ENCODE measurements at places on chromosomes 3 and 15.

DNA sequence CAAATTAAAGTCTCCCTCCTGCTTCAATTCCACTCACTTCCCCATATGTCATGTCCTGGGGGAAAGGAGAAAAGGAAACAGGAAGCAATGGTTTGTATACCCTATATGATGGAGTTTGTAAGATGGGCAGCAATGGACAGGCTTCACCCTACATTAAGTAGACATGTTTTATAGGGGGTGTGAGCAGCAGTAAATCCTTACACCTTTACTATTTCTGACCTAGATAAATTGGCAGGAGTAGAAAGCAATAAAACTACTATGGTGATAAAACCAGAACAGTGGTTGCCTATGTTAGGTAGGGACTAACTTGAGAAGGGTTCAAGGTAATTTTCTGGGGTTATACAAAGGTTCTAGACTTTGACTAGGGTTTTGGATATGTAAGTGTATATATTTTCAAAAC lies 301.7 kb downstream of the GBE1 start:
- no peak for DNase-seq

- no peak for DNase-seq
Measured at GRCh38 chr3:16831846-16832245, 52.9 kb upstream of the PLCL2 start.

DNA sequence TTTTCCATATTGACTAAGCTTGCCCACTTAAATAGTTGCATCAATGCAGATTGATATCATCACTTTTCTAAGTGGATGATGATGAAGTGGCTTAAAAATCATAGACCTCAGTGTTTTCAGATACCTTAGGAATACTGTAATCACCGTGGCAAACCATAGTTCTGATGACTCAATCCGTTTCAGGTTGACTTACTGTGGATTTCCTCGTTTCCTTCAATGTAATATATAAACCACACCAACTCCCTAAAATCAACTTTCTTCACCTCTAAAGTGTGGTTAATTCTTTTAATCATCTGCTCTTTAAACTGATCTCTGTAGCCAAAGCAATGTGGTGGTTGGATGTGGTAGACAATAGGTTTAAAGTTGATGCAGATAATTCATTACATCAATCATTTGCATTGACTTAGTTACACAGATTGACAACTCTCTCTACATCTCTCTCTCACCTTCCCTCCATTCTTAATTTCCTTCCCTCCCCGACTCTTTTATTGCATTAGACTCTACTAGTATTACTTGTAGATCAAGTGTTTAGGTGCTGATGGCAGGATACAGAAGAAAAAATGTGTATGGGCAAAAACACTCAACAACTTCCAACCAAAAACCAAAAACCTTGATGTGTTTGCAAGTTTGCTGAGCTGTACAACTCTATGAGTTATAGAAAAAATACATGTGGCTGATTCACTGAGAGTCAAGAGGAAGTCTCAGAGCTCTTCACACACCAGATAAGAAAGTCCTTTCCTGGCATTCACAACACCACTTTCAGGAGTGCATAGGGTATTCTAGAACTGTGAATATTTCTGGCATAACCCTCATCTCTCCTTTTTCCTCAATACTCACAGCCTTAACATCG lies 243.5 kb downstream of the NFKBIZ start:
- no peak for DNase-seq

DNA sequence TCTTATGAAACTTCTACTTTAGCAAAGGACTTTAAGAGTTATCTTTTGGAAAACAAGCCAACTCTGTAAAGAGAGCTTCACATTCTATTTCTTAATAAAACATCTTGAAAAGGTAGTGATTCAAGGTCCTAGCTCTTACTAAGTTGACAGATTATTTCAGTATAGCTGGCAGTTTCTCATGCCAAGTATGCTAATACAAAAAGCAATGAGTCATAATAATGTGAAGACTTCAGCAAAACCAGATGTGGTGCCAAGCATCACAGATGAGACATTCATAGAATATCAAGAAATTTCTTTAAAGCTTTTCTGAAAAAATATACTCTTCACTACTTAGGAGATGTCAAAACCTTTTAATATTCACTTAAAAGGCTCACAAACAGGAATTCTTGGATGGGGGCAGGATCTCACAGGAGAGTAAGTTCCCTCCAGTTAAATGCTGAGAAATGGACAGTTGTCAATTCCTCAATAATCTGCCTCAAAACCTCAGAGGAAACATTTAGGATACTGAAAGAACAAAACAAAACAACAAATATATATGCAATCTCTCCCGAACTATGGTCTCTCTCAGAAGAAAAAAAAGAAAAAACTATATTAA lies 45.6 kb downstream of the DCBLD2 start:
- DNase-seq, result no peak

GRCh38 chr3:139797724-139798343 lies 120.1 kb upstream of the NMNAT3 start:
- DNase-seq, result no peak

DNA sequence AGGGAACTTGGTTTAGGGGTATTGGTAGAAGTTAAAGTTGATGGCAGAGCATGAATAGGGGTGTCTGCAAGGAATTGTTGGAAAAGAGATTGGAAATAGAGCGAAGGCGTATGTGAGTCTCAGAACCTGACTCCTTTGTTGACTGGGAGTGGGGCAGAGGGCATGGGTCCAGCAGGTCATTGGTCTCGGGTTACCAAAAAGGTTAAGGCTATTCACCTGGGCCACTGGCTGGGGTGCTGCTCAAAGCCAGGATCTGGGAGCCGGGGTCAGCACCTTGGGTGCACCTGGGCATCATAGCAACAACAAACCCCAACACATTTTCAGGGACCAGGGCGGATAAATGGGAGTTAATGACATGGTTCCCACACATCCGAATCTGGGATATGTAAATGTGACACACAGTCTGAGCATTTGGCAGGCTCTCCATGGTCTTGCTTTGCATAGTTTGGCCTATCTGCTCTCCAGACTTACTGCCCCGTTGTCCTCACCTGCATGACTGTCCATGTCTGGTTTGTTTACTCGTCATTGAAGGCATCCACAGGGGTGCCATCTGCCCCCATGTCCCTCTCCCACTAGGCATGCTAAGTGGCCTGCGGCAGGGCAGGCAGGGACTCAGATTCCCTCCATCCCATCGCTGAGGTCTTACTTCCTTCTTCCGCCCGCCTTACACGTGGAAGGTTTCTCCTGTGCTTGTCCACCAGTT lies 10.1 kb downstream of the KLF13 start:
- no peak for DNase-seq

DNA sequence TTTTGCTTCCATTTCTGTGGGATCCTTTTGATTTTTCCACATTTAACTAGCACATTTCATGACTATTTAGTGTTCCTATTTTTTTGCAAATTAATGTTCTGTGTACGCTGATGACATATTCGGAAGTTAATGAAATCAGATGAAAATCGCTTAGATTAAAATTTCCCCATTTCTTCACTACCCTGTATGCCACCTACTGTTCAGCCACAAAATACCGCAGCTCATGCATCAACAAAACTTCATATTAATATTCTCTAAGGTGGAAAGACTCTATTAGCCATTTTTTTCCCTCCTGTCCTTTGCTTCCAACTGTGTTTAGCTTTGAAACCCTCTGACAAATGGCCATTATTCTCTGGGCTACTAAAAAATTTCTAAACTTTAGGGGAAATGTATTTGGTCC lies 300.6 kb downstream of the MECOM start:
- no peak for DNase-seq

Data from activated effector memory CD4-positive, alpha-beta T cell treated with anti-CD3 and anti-CD28 coated beads, Interleukin-2, amount 50 U/mL, for 16 hours (primary cell).